ENCODE measurements at places on chromosomes 11 and 22. TPM values are rescaled to one million over a fixed set of nuclear protein-coding genes. Genes with fewer than 3 reads are reported as not detected.

DNA sequence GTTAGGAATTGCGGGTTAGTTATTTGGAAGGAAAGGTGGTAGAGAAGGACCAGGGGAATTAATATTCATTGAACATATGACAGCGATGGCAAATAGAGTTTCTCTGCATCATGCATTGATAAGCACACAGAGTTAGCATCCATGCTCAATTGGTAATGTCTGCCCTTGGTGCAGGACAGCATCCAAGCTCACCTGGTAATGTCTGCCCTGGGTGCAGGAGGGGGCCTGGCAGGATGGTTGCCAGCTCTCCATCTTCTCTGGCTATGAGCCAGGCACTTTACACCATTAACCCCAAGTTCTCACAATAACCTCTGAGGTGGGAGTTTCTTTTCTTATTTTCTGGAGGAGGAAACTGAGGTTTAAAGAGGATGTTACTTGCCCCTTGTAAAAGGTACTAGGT lies 50.4 kb upstream of the RBFOX2 start:
- H3K4me1 ChIP-seq = peaks cover 6% of the 10 kb centered on the region
- no peaks in the 10 kb centered on the region for H3K27me3 ChIP-seq
- no peak overlapping the region for H3K4me3 ChIP-seq
- H3K27ac ChIP-seq = no peak overlapping the region
- DNase-seq = no peak

Gene GANAB
- 500 TPM for total RNA-seq

DNA sequence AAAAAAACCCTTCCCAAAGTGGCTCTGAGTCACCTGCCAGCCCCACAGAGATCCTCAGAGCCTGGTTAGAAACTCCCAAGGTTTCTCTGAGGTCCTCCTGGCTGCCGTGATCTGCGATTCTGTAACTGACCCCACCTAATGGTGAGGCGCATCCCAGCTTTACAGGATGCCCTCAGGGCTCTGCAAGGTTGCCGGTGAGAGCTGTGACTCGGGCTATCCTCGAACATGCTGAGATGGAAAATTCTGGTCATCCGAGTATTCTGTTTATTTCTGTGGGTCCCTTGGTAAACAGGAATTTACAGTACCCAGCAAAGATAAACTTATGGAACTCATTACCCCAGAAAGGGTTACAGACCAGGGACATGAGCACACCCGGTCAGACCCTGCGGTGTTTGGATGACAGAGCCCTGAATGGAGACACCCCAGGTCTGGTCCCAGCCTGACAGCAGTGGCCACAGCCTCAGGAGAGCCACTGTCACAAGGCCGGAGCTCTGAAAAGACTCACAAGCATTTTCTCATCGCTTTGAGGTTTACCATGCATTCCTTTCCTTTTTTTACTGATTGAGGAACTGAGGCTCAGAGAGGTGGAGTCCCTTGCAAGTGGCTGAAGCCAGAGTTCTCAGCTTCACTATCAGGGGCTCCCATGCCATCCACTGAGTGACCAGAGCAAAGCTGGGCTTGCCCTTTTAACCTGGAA lies 22.2 kb downstream of the LIF start:
- no peaks in the 10 kb centered on the region for H3K36me3 ChIP-seq
- peaks cover 57% of the 10 kb centered on the region for H3K4me1 ChIP-seq
- H3K27me3 ChIP-seq = no peaks in the 10 kb centered on the region
- DNase-seq = peak; percentile 85
- no peak overlapping the region for H3K4me3 ChIP-seq

DNA sequence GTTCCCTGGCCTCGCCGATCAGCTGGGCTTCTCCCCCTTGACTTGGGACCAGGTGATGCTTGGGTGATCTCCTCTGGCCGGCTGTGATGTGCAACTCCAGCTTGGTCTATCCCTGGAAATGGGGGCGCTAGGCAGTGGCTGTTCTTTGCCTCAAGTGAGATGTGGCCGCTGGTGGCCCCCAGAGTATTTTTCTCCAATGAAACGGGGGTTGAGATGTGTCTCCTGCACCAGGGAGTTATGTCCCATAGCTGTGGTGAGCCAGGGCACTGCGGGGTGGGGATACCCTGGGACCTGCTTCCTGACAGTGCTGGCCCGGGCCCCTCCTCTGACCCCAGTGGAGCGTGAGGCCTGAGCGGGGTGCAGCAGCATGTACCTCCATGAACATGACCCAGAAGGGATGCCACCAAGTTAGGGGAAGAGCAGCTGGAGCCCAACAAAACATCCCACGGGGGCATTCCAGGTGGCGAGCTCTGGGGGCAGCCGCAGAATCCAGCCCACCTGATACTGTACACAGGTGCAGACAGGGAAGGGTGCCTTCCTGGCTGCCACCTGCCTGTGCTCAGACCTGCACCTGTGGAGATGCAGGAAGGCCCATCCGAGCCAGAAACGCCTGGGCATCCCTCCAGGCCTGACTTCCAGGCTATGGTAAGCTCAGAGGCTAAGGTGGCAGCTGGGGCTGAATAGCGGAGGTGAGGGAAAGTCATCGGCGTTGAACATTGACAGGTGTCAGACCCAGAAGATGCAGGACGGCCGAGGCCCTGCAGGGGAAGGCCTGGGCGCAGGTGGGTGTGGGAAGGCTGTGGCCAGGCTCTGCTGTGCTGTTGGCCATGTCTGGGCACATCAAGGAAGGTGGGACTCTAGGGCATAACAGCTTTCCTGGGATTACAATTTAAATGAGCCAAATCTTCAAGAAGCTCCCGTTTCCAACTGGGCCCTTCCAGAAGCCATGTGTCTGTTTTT lies 97.3 kb downstream of the CTTN start:
- peaks cover 4% of the 10 kb centered on the region for H3K36me3 ChIP-seq
- no peak overlapping the region for H3K4me3 ChIP-seq
- peaks cover 4% of the 10 kb centered on the region for H3K27me3 ChIP-seq
- H3K27ac ChIP-seq = no peak overlapping the region
- no peaks in the 10 kb centered on the region for H3K4me1 ChIP-seq

- H3K4me1 ChIP-seq = no peaks in the 10 kb centered on the region
- no peak overlapping the region for H3K4me3 ChIP-seq
- no peaks in the 10 kb centered on the region for H3K27me3 ChIP-seq
- no peak overlapping the region for H3K27ac ChIP-seq
- DNase-seq = no peak
Observed at GRCh38 chr11:62061356-62062222, 62.2 kb upstream of the INCENP start.

- no peaks in the 10 kb centered on the region for H3K36me3 ChIP-seq
- no peak overlapping the region for H3K27ac ChIP-seq
- no peak for DNase-seq
- H3K27me3 ChIP-seq = no peaks in the 10 kb centered on the region
Observed at GRCh38 chr11:13235895-13236294, 41.7 kb upstream of the BMAL1 start.

GRCh38 chr11:120871194-120871593 lies 152.7 kb upstream of the TBCEL start:
- no peak overlapping the region for H3K27ac ChIP-seq
- no peaks in the 10 kb centered on the region for H3K27me3 ChIP-seq
- no peak for DNase-seq
- H3K4me1 ChIP-seq = no peaks in the 10 kb centered on the region
- no peaks in the 10 kb centered on the region for H3K36me3 ChIP-seq
- H3K4me3 ChIP-seq = no peak overlapping the region

DNA sequence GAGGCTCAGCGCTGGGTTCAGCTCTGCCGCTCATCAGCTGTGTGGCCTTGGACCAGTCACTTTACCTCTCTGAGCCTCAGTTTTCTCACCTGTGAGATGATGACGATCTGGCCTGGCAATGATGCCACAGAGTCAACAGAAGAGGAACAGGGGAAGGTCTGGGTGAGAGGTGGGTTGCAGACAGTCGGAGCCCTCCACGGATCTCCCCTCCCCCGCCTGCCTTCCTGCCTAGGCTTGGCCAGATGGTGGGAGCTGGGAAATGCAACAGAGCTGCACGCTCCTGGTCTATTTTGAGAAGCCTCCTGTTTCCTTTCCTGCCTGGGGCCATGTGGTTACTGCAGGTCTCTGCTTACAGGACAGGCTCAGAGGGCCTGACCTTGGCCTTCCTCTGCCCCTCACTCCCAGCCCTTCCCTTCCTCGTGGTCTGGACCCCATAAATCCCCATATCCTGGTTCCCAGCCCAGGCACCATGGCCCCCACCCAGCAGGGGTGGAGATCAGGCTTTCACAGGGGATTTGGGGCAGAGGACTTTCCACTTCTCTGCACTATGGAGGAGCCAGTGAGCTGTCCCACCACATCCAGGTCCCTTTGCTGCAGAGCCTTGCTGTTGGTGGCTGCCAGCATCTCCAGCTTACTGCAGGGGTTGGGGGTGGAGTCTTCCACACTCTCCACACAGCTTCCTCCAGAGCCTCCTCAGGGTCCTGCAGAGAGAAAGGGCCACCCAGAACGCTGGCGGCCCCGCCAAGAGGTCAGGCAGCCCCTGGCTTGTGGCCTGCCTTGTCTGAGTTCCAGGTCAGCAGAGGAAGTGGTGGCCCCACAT lies 46.9 kb downstream of the C11orf96 start:
- H3K4me1 ChIP-seq = peaks cover 59% of the 10 kb centered on the region
- H3K27ac ChIP-seq = peak overlapping the region; percentile 85
- DNase-seq = peak; percentile 97
- H3K36me3 ChIP-seq = no peaks in the 10 kb centered on the region

DNA sequence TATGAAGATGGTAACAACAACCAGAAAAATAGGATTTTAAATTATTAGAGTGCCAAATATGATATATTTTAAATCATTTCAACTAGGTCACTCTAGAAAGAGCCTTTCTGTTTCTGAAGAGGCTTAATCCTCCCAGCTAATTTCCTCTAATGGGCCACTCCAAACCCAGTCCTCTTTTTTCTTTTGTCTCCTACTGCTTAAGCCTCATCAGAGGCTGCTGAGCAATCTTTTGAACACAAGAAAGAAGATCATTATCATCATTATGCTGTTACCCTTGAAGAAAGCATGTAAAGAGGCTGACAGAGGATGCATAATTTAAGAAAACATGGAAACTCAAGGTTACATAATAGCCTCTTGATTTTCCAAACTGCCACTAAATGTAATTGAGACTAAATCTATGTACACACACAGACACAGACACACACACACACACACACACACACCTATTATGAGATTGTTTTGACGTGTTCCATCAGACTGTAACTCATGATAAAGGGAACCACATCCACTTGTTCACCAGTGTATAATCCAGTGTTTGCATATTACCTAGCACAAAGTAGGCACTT lies 519.6 kb downstream of the METTL15 start:
- H3K27me3 ChIP-seq = no peaks in the 10 kb centered on the region
- no peaks in the 10 kb centered on the region for H3K36me3 ChIP-seq
- no peak overlapping the region for H3K27ac ChIP-seq
- DNase-seq = no peak
- H3K4me3 ChIP-seq = no peak overlapping the region

DNA sequence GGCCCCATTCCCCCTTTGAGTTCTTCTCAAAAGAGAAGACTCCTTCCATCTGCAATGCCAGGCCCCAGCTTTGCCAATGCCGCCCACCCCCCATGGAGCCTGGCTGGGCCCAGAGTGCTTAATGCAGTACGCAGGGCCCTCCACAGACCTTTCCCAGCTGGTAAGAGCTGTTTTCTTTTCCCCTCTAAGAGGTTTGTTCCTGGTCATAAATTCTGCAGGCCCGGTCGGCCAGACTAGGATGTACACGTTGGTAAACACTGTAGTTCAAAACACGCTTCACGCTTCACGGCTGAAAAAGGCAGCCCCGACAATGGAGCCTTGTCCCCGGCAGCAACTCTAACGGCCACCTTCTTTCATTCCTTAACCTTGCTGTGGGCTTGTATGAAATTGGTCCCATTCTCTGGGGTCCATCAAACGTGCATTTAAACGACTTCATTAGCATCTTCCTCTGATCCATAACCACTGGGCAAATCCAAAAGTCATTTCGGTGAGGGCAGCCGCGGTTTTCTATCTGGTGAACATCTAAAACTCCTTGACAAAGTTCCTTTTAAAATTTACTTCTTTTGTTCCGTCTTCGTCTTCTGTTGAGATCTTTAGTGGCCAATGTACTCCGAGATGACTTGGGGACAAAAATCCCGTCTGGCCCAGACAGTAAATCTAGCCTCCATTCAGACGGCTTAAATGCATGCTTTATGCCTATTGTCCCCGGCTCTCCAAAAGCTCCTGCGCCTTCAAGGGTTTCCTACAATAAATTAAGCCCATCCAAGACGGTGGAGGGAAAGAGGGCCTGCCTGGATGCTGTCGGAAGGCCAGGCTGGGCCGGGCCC lies 60.0 kb upstream of the MYEOV start:
- H3K27me3 ChIP-seq = peaks cover 5% of the 10 kb centered on the region
- H3K4me3 ChIP-seq = no peak overlapping the region
- no peak overlapping the region for H3K27ac ChIP-seq
- no peaks in the 10 kb centered on the region for H3K36me3 ChIP-seq

DNA sequence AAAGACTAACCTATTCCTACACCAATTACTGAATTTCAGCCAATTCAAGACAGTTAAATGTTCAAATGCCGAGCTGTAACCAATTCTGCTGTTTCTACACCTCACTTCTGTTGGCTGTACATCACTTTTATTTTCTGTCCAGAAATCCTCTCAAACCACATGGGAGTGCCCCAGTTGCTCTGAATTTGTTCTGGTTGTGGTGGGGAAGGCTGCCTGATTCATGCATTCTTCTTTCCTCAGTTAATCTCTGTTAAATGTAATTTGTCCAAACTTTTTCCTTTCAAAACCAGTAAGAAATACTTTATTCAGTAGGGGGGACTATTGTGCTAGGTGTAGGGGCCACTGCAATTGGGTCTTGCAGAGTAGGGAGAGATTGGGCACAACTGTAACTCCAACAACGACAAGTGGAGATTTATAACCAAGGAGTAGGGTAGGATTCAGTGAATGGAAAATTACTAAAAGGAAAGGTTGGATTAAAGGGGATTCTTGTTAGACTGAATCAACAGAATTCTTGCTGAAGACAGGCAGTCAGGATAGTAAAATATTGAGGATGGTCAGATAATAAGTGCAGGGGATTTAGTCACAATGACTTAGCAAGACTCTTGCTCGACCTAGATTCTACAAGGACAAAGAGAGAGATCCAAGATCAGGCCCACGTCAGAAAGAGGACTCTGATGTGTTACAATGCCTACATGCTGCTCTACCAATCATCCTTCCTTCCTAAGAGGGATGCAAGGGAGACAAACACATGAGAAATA lies 593.5 kb upstream of the FAT3 start:
- H3K4me3 ChIP-seq = no peak overlapping the region
- no peaks in the 10 kb centered on the region for H3K27me3 ChIP-seq
- H3K27ac ChIP-seq = no peak overlapping the region
- H3K36me3 ChIP-seq = no peaks in the 10 kb centered on the region
- no peak for DNase-seq

Gene SLC35F2
- 7.9 TPM for total RNA-seq
